ENCODE measurements at places on chromosomes 16 and 17.

GRCh38 chr17:20706751-20707373, 127.3 kb downstream of the CDRT15L2 start:
- DNase-seq = no peak

- no peak for DNase-seq
Observed at GRCh38 chr17:40242774-40243173, 23.7 kb downstream of the WIPF2 start.

- no peak for DNase-seq
Observed at GRCh38 chr17:56141046-56141839, 12.0 kb upstream of the ANKFN1 start.

DNA sequence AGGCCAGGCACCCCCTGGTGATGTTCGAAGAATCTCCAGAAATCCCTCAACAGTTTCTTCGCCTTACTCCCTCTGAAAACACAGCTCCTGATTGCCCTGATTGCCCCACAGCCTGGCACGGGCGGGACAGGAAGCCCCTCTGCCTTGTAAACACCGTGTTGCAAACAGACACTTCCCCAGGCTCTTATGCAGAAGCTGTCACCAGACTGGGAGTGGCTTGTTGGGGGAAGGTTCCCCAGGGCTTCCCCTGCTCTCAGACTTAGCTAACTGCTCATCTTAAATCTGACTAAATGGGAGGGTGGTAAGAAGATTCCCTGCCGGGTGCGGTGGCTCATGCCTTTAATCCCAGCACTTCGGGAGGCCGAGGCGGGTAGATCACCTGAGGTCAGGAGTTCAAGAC, 11.2 kb downstream of the PIK3R5 start:
- peak; percentile 83 for DNase-seq

GRCh38 chr16:69481901-69482341, 57.5 kb downstream of the CYB5B start:
- no peak for DNase-seq

- DNase-seq = no peak
Observed at GRCh38 chr17:78893684-78894083, 9.3 kb downstream of the CEP295NL start.

GRCh38 chr17:41737680-41738023, 3.2 kb upstream of the HAP1 start:
- DNase-seq = no peak

GRCh38 chr17:57357830-57358430, 101.6 kb downstream of the MSI2 start:
- no peak for DNase-seq

- DNase-seq = no peak
Observed at GRCh38 chr17:34163646-34164045, 91.4 kb upstream of the CCL2 start.

DNA sequence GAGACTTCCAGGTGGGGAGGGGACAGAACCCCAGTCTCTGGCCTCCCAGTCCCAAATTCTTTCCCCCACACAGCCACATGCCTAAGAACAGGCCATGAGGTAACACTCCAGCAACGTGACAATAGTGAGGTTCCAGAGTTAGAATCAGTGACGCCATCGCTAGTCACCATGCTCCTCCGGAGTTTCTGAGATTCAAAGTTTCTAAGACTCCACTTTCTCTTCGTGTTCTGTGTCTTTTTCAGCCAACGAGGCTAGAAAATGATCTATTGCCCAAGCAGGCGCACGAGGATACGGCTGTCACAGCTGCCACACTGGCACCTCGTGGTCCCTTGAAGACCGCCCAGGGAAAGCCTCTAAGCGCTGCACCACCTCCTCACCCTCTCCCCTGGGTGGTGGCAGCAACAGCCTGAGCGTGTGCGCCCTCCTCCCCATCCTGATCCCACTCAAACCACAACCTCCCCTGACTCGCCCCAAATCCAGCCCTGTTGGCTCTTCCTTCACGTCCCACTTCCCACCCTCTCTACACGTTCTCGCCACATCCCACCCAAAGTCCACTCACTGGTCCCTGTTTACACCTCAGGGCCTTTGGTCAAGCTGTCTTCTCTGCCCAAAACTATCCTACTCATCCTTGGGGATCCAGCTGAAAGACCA, 1.0 kb downstream of the MCRIP1 start:
- DNase-seq = peak; percentile 42

- DNase-seq = no peak
Observed at GRCh38 chr17:82611140-82612058, 36.8 kb downstream of the WDR45B start.

DNA sequence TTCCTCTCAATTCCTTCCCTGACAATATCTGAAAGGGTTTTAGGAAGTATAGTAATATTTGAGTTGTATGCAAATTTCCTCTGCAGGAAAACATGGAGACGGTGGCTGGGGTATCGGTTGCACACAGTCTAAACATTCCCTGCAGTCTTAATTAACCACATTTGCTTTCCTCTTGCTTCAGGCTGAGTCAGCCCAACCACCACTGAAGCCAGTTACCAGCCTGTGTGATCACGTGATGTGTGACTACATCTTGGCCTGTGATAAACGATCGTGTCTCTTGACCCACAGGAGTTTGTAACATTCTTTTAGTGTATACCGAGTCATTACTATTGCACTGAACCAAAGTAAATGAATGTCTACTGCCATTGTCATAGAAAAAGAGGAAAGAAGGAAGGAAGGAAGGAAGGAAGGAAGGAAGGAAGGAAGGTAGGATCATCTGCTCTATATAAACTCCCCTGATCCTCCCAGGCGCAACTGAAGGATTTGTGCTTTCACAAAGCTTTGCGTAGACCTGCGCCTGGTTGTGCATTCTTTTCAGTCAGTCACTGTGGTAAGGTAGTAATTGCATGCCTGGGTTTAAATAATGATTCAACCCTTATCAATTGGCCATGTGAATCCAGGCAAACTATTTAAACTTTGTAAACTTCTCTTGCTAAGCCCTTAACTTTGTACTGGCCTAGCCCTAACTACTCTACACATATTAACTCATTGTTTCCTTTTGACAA, 280.6 kb upstream of the SALL1 start:
- no peak for DNase-seq

DNA sequence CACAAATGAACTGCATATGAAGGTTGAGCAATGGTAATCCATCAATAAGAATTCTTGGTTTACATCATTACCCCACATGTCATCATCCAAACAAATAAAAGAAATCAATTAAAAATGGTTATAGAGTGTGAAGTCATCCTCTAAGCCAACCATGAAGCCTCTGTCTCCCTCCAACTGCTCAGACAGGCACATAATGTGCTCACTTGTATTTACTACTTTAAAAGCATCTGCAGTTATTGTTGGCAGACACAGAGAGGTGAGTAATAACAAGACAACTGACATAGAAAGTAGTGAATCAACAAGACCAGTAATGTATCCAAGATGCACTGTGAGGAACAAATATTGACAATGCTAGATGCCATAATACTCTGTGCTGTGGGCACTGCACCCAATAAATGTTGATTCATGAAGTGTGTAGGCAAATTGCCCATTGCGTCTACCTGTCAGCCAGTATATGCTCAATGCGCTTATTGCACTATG, 20.0 kb downstream of the ADAMTS18 start:
- DNase-seq = no peak

DNA sequence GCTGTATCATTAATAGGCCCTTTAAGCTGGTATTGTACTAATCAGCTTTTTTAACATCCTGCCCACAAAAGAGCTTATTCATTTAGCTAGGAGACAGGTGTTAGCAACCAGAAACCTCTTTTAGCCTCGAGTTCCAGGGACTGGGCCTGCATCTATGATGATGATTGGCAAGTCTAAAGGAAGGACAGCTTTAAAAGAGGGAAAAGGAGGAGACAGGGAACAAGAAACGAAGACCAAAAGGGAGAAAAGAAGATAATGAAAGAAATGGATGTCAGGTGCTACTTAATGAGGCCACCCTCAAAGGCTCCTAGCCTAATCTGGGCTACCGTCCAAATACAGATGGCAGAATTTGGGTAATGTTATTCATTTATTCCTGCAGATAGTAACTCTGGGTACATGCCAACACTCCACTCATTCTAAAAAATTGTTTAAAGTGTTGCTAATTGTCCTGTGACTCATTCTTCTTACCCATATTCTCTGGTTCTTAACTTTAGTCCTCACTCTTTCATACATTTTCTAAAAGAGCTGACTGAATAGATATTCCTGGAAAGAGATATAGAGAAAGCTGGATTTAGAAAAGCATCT, 18.7 kb upstream of the RFFL start:
- peak; percentile 59 for DNase-seq

GRCh38 chr16:67749436-67750078, 30.4 kb upstream of the GFOD2 start:
- DNase-seq = no peak

GRCh38 chr16:24820522-24820921, 25.2 kb upstream of the SLC5A11 start:
- DNase-seq = no peak

DNA sequence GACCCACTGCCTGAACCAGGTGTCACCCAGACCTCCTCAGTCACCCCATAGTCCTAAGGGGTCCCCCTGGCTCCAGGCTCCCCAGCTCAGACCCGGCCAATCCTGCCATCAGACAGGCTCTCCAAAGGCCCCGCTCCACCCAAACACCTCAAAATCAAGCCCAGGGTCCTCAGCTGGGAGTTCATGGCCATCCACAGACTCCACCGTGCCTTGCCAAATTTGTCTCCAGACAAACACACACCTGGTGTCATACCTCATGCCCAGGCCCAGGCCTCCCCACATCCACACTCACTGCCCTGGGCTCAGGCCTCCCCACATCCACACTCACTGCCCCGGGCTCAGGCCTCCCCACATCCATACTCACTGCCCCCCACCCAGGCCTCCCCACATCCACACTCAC, 12.5 kb downstream of the RPH3AL start:
- DNase-seq = no peak

- no peak for DNase-seq
Observed at GRCh38 chr17:78345172-78345571, 14.7 kb downstream of the SOCS3 start.

Data from CD4-positive, alpha-beta T cell treated with Interleukin-15 for 4 hours (primary cell).